ENCODE measurements at places on chromosomes 6 and 20. TPM values are rescaled to one million over a fixed set of nuclear protein-coding genes. Genes with fewer than 3 reads are reported as not detected.

Gene HLA-DQA1
- total RNA-seq: not detected

Gene TRIM10
- not detected for total RNA-seq

Gene LY6G5C
- total RNA-seq: 0.51 TPM

Gene CLDN20
- not detected for total RNA-seq

Gene BMP5
- total RNA-seq: 1.0 TPM

Gene SPATS1
- total RNA-seq: under 0.01 TPM

Gene GABRR1
- not detected for total RNA-seq

Gene TP53TG5
- total RNA-seq: under 0.01 TPM

Gene SMLR1
- not detected for total RNA-seq

Gene BNIP5
- not detected for total RNA-seq

Gene TDRD6
- 0.33 TPM for total RNA-seq

Gene ZBTB9
- total RNA-seq: 4.9 TPM

Gene ARMH2
- total RNA-seq: not detected

Gene TRIM40
- not detected for total RNA-seq

Gene ZBTB46
- total RNA-seq: 4.5 TPM

Gene AKAP7
- total RNA-seq: 7.7 TPM

Gene LAMA2
- total RNA-seq: 67.5 TPM

All from fibroblast of lung (primary cell).